ENCODE measurements at places on chromosomes 11 and 22.

DNA sequence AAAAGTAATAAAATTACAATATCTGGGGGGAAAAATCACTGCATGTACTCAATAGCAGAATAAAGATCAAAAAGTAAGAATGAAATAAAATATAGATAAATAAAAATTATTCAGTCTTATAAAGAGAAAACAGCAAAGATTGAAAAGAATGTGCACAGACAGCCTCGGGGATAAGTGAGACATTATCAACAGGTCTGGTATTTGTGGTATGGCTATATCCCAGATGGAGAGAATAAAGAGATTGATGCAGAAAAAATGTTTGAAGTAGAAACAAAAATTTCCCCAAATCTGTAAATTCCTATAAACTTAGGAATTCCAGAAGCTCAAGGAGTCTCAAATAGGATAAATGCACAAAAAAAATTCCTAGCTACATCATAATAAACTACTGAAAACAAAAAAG, 74.5 kb upstream of the LUZP2 start:
- H3K27ac ChIP-seq = no peak overlapping the region
- H3K4me3 ChIP-seq = no peak overlapping the region
- H3K27me3 ChIP-seq = no peaks in the 10 kb centered on the region
- H3K36me3 ChIP-seq = no peaks in the 10 kb centered on the region

GRCh38 chr22:41557401-41558240, 3.2 kb upstream of the CSDC2 start:
- DNase-seq = no peak
- no peak overlapping the region for H3K27ac ChIP-seq
- H3K27me3 ChIP-seq = peaks cover 35% of the 10 kb centered on the region
- H3K4me1 ChIP-seq = peaks cover 9% of the 10 kb centered on the region

GRCh38 chr22:19448076-19448607, 631 bp upstream of the C22orf39 start:
- H3K4me3 ChIP-seq = peak overlapping the region; percentile 84
- peak; percentile 34 for DNase-seq
- H3K4me1 ChIP-seq = peaks cover 36% of the 10 kb centered on the region
- peak overlapping the region; percentile 88 for H3K27ac ChIP-seq
- H3K36me3 ChIP-seq = peaks cover 26% of the 10 kb centered on the region
- H3K27me3 ChIP-seq = no peaks in the 10 kb centered on the region

DNA sequence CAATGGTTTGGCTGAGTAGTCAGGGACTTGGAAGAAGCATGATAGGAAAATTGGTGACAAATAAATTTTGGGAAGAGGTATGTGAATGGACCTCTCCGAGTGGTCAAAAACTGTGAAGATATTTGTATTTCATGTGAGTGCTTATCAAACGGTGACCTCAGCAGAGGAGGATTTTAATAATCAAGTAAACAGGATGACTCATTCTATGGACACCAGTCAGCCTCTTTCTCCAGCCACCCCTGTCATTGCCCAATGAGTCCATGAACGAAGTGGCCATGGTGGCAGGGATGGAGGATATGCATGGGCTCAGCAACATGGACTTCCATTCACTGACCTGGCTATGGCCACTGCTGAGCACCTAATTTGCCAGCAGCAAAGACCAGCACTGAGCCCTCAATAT, 21.2 kb downstream of the MS4A4E start:
- no peak for DNase-seq
- no peak overlapping the region for H3K27ac ChIP-seq
- H3K4me3 ChIP-seq = no peak overlapping the region
- peaks cover 11% of the 10 kb centered on the region for H3K27me3 ChIP-seq

DNA sequence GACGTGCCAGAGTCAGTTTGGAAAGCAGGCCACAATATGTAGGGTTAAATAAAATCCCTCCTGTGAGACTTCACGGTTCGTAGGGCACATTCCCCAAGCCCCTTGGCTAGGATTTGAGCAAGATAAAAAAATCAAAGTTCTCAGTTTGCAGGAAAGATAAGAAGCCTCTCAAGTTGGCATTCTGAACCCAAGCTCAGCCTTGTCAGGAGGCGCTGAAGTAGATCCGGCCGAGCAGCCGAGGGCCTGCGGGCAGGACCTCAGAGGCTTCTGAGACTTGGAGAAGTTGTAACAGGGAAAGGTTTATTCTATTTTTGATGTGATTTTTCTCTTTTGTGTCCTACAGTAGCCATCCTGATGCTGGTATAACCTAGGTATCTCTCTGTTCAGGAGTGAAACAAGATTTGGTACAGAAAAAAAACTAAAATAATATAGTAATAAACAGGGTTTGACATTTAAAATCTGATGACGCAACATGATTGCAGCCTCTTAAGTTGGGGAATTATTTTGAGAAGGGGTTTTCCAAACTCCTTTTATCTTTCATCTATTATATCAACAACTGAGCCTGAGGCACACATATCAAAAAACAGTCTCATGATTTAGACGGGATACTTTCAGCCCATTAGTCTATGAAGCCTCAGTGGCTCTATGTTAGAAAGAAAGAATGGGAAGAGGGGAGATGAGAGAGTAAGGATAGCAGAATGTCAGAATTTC, 10.1 kb downstream of the PATE2 start:
- peaks cover 17% of the 10 kb centered on the region for H3K27me3 ChIP-seq
- no peaks in the 10 kb centered on the region for H3K36me3 ChIP-seq
- no peak overlapping the region for H3K27ac ChIP-seq
- no peak overlapping the region for H3K4me3 ChIP-seq
- no peak for DNase-seq

All from activated naive CD8-positive, alpha-beta T cell treated with anti-CD3 and anti-CD28 coated beads, Interleukin-2, amount 50 U/mL, for 24 hours (primary cell).